Heart left ventricle (tissue), 16 donors: ENCODE measurements at places on chromosomes 7 and 10. TPM values are rescaled to one million over a fixed set of nuclear protein-coding genes. Genes with fewer than 3 reads are reported as not detected.

Gene GNAT3
- not detected for total RNA-seq

DNA sequence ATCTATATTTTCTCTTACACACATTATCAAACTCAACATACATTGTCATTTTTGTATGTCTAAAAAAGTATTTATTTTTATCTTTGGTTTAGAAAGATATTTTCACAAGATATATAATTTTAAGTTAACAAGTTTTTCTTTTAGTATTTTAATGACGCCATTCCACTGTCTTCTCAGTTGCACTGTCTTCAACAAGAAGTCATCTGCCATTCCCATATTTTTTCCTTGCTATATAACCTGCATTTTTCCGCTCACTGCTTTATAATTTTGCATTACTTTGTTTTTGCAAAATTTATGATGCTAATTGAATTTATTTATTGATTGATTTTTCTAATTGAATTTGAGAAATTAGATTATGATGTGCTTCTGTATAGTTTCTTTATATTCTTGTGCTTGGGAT is 357.8 kb upstream of the RNF32 start:
- no peak overlapping the region for H3K27ac ChIP-seq
- no peak for DNase-seq
- no peaks in the 10 kb centered on the region for H3K36me3 ChIP-seq
- no peaks in the 10 kb centered on the region for H3K4me1 ChIP-seq
- H3K27me3 ChIP-seq: no peaks in the 10 kb centered on the region
- H3K4me3 ChIP-seq: no peak overlapping the region

- H3K4me3 ChIP-seq: no peak overlapping the region
- H3K27me3 ChIP-seq: no peaks in the 10 kb centered on the region
- no peak overlapping the region for H3K27ac ChIP-seq
Observed at GRCh38 chr10:115402699-115403098, 309.5 kb downstream of the ATRNL1 start.

DNA sequence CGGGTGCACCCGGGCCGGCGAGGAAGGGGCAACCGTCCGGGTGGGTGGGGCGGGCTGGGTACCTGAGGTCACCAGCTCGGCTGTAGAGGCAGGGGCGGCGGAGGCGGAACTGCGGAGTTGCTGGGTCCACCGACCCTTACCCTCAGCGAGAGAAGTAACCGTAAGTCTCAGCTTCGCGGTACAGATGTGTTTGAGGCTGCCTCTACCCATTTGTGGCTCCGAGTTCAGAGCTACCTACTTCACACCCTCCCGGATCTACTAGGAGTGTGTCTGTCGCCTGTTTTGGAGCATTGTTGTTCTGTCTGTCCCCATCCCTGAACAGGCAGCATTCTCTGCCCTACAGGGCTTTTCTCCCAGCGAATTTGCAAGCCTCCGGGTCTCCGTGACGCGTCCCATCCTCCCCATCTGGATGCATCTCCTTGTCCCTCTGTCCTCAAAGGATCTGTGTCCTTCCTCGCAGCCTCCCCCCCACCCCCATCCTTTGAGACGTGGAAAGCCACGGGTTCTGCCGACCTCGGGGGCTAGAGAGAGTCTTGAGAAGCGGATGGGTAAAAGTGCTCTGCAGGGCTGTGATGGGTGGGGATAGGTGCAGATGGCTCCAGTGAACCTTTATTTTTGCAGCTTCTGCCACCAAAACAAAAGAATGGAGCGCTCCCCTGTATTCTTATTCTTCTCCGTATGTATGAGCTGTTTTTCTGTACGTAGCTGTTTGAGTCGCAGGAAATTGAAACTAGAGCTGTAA is 757 bp downstream of the ANKIB1 start:
- DNase-seq: peak; percentile 21
- peak overlapping the region; percentile 62 for H3K27ac ChIP-seq
- peaks cover 51% of the 10 kb centered on the region for H3K4me1 ChIP-seq
- peak overlapping the region; percentile 83 for H3K4me3 ChIP-seq

Gene DNAH11
- 0.84 TPM for total RNA-seq

DNA sequence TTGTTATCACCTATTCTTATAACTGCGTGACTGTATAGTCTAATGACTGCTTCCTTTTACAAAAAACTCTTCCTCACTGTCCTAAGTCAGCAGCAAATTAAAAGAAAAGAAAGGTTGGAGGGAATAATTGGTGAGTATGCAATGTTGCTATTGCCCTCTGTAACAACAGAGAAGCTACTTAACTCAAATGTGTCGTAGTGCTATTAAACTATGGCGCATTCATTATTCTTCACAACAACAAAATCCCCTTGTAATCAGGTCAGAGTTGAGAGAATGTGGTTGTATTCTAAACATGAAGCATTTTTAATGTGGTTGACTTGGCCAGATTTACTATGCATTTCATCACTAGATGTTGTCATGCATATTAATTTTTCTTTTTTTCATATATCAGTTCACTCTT is 897.8 kb upstream of the PHF14 start:
- H3K27me3 ChIP-seq: no peaks in the 10 kb centered on the region
- no peak overlapping the region for H3K27ac ChIP-seq
- no peaks in the 10 kb centered on the region for H3K36me3 ChIP-seq
- H3K4me3 ChIP-seq: no peak overlapping the region
- DNase-seq: no peak

DNA sequence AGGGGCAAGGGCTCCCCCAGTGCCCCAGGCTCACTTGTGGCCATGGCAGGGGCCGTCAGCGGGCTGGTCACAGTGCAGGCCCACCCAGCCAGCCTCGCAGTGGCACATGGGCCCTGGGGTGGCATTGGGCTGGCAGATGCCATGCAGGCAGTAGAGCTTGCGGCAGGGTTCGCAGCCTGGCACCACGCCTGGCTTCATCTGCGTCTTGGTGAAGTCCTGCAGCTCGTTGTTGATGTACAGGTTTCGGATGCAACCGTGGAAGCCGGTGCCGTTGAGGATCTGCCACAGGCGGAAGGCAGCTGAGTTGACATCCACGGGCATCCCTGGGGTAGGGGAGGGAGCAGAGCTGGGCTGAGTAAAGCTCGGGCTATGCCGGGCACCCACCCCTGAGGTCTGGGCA is 170.6 kb downstream of the LCOR start:
- H3K27me3 ChIP-seq: no peaks in the 10 kb centered on the region
- no peaks in the 10 kb centered on the region for H3K36me3 ChIP-seq
- no peak overlapping the region for H3K4me3 ChIP-seq
- no peak for DNase-seq
- H3K4me1 ChIP-seq: no peaks in the 10 kb centered on the region

DNA sequence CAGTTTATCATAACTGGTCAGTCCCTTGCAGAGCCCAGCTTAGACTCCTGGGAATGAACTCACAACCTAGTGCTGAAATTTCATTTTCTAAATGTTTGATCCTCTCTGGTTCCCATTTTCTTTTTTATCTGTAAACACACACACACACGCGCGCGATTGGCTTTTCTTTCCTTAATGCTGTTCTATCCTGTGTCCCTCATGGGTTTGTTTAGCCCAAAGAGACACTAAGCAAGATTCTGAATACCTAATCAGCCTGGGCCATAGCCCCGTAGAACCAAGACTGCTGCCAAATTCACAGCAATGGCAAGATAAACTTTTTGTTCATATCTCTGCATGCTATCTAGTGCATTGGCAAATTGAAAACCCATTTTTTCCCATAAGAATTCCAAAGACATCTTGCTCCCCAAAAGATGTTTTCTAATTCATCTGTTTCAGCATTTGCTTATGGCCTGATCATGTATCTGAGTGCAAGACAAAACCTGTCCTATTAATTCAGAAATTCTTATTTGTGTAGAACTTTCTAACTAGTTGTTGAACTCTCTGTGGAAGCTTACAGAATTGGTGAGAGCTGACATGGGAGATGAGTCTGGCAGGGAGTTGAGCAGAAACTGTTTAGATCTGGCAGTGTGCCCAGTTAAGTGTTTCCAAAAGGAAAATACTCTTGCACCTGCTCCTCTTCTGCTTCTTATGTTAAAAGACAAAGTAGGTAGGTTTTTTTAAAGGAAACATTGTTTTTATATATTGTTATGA is 1.8 kb upstream of the IFIT1 start:
- peak overlapping the region; percentile 92 for H3K27ac ChIP-seq
- peak; percentile 27 for DNase-seq
- peaks cover 24% of the 10 kb centered on the region for H3K4me1 ChIP-seq
- H3K4me3 ChIP-seq: no peak overlapping the region

GRCh38 chr7:35253710-35254495 is at the start of gene TBX20:
Gene TBX20 (minus strand): TSS chr7:35254100. CDS start chr7:35253620, 480 bp downstream.
- no peaks in the 10 kb centered on the region for H3K36me3 ChIP-seq
- peak; percentile 77 for DNase-seq
- H3K4me1 ChIP-seq: no peaks in the 10 kb centered on the region
- peak within 1 kb of the TSS; percentile 88 for H3K27ac ChIP-seq

DNA sequence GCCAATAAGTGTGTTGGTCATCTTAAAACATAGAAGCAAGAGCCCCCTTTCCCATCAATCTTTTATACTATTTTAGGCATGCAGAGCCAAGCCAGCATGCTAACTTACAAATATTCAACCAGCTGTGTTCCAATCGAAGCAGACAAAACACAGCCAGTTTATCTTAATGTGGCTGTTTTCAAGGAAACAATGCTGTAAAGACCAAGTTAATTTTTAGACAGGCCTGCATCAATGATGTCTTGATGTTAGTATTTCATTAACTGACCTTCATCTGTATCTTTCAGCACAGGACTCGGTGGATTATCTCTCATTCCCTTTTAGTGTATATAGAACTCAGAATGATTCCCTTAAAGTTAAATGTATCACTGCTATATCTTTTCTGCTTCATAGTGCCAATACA is 262.0 kb upstream of the ZWINT start:
- H3K4me3 ChIP-seq: no peak overlapping the region
- no peak for DNase-seq
- H3K27ac ChIP-seq: no peak overlapping the region
- H3K4me1 ChIP-seq: no peaks in the 10 kb centered on the region

- DNase-seq: peak; percentile 21
- no peaks in the 10 kb centered on the region for H3K4me1 ChIP-seq
- H3K27me3 ChIP-seq: no peaks in the 10 kb centered on the region
- H3K4me3 ChIP-seq: no peak overlapping the region
- no peak overlapping the region for H3K27ac ChIP-seq
Observed at GRCh38 chr10:29007748-29008610, 280.9 kb upstream of the LYZL1 start.

DNA sequence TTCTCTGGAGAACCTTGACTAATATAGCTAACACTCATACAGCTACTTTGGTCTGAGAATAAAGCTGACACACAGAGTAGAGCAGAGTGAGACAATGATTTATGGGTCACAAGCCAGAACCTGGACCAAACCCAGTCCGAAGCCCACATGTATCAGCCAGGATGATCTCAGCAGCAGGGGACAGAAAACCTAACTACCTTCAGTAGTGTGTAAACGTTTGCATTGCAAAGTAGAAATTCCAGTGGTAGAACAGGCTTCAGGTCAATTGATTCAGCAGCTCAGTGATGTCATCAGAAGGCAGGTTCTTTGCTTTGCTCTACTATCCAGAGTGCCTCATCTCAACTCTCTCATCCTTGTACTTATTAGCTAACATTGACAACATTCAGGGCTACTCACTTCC is 62.5 kb upstream of the PALS2 start:
- H3K4me1 ChIP-seq: no peaks in the 10 kb centered on the region
- DNase-seq: no peak
- no peaks in the 10 kb centered on the region for H3K27me3 ChIP-seq
- no peak overlapping the region for H3K4me3 ChIP-seq
- no peaks in the 10 kb centered on the region for H3K36me3 ChIP-seq

- no peaks in the 10 kb centered on the region for H3K27me3 ChIP-seq
- no peak overlapping the region for H3K4me3 ChIP-seq
- H3K36me3 ChIP-seq: no peaks in the 10 kb centered on the region
Observed at GRCh38 chr7:66974986-66975590, 20.3 kb downstream of the SBDS start.

- no peak for DNase-seq
- no peak overlapping the region for H3K4me3 ChIP-seq
- H3K27ac ChIP-seq: no peak overlapping the region
- H3K27me3 ChIP-seq: no peaks in the 10 kb centered on the region
Observed at GRCh38 chr7:27297356-27297755, 54.8 kb downstream of the EVX1 start.

Gene PMS2
- total RNA-seq: 5.9 TPM

DNA sequence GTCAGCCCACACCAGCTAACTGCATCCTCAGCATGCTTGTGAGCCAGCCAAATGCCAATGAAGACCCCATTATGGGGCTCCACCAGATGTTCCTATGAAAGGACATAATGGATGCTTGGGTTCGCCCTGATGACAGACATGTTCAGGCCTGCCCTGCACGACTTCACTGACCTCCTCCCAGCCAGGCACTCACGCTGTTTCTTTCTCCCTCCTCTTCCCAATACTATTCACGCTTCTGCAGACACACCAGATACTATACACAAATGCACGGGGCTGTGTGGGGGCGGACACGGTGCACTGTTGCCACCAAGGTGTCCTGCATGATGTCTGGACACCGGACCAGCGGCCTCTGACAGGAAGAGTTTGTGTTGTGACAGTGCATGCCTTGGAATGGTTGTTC is 284.2 kb downstream of the PRPF18 start:
- no peaks in the 10 kb centered on the region for H3K27me3 ChIP-seq
- DNase-seq: no peak
- peaks cover 25% of the 10 kb centered on the region for H3K4me1 ChIP-seq
- no peak overlapping the region for H3K4me3 ChIP-seq
- no peak overlapping the region for H3K27ac ChIP-seq
- H3K36me3 ChIP-seq: no peaks in the 10 kb centered on the region

DNA sequence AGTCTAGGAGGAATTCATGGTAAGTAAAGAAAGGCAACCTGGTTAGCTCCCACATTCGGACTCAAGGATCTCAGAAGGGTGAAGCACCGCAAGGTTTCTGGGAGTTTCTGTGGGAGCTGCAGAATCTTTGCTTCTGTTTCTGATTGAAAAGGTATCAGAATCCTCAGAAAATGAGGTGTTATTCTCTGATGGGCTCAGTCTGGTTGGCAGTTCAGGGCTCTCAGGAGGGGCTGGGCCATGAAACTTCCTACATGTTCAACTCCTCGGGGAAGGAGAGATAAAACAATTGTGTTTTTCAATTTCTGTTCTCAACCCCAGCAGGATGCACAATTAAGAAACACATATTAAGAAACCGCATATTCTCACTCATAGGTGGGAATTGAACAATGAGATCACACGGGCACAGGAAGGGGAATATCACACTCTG is 9.1 kb downstream of the OR2A7 start:
- no peaks in the 10 kb centered on the region for H3K4me1 ChIP-seq
- H3K27me3 ChIP-seq: no peaks in the 10 kb centered on the region
- no peaks in the 10 kb centered on the region for H3K36me3 ChIP-seq
- no peak for DNase-seq
